Hematopoietic multipotent progenitor cell (in vitro differentiated cells): ENCODE measurements at places on chromosomes 5 and 9. TPM values are rescaled to one million over a fixed set of nuclear protein-coding genes. Genes with fewer than 3 reads are reported as not detected.

DNA sequence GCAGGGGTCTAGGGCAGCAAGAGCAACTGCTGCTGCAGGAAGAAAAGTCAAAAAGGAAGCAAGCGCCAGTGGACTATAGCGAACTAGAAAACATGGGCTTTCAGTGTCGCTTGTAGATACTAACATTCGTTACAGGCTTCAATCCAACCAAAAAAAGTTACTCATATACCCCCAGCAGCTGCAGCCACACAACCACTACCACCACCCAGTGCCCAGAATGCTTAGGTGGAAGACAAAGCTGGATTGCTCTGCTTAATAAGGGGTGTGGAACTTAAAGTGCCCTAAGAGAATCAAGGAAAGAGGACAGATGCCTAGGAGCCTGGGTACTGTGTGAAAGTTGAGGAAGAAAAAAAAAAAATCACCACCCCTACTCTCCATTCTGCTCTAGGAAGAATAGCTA lies 203.6 kb downstream of the ELAVL2 start:
- DNase-seq: no peak

DNA sequence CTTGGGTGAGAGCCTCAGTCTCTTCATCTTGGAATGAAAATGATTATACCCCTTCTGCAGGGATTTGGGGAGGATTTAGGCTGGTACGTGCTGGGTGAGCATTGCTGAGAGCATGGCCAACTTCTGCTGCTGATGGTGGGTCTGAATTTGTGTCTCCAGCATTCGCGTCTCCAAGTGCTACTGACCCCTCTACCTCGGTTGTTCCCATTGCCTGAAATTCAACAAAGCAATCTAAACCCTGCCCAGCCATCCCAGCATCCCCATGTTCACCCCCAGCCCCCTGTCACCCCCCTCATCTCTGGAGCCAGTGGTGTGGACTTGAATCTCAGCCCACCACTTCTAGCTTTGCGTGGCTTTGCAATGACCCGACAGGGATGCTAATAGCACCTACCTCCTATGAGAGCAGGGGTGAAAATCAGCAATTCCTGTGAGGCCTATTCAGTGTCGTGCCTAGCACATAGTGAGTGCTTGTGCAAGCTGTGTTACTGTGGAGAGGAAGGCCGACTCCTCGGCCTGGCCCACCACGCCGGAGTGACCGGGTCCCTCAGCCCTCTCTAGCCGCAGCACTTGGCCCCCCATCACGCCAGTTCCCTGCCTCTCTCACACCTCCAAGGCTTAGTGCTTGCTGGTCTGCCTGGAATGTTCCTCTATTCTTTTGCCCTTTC lies 43.4 kb upstream of the SH3PXD2B start:
- no peak for DNase-seq

- DNase-seq: no peak
Observed at GRCh38 chr9:137739371-137740309, 120.8 kb downstream of the EHMT1 start.

GRCh38 chr5:125394661-125395280 lies 648.3 kb upstream of the ZNF608 start:
- no peak for DNase-seq

RGS7BP gene
- not detected for total RNA-seq

ANKS6 gene
- total RNA-seq: 12.1 TPM

DNA sequence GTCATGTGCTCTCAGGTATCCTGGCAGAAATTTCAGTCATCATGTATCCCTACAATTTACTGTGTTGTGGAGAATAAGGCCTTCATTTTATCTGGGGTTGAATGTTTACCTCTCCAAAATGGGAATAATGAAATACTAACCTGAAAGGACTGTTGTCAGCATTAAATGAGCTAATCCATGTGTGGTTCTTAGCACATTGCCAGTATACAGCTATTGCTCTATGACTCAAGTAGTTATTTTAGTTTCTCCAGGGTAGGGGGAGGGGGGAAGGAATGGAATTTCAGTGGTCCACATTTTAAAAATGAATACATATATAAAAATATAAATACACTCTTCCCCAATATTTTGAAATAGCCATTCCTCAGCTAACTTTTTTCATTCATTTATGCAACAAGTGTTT lies 3.5 kb downstream of the PAM start:
- DNase-seq: no peak

PCDHB14 gene
- under 0.01 TPM for total RNA-seq

CAPSL gene
- not detected for total RNA-seq

GRCh38 chr9:9108641-9109040 lies 1309.1 kb upstream of the DMAC1 start:
- DNase-seq: no peak

GRCh38 chr9:110261632-110262031 lies 5.3 kb upstream of the TXN start:
- DNase-seq: no peak

- no peak for DNase-seq
Observed at GRCh38 chr5:93675460-93676450, 65.6 kb downstream of the POU5F2 start.

GRCh38 chr9:122225312-122226141 lies 3.2 kb downstream of the LHX6 start:
- no peak for DNase-seq

UBTD2 gene
- total RNA-seq: 8.1 TPM

DNA sequence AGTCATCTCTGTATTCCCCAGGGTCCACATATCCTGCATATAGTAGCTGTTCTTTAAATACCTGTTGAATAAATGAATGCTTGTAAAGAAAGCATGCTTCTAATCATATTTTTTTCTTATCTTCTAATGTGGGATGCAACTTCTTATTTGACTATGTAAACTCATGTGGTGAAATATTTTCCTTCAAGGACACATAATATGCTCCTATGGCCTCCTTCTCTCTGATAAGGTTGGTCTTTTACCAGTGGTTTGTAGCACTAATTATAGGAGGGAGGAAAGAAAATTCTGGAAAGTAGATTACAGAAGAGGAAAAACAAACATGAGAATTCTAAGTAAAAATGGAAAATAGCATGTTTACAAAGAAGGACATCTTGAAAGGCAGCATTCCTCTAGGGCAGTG lies 28.6 kb upstream of the C5orf63 start:
- DNase-seq: no peak

DNA sequence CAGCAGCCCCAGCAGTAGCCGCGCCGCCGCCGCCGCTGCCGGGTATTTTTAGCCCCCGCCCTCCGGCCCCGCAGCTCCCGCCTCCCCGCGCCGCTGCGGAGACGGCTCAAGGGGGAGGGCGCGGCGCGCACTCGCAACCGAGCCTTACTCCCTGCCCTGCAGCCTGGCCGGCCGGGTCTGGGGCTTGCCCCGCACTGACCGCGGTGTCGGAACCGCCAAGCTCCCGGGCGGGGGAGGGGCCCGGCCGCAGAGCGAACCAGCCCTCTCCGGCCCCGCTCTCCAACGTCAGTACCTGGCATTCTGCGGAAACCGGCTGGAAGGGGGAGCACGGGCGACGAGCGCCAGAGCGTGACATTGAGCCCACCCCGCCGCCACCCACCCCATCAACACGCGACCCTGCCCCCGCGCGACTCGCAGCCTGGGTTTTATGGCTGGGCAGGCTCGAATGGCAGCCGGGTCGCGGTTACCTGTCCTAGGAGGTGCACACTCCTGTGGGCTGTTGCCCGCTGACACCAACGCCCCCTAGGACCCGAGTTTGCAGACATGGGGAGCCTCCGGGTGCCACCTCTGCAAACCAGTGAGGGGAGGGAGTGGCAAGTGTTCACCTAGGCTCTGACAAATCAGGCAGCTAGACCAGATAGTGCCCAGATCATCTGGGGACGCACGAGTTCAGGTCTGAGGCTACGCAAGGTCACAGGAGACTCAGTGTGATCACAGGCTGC lies at the start of gene ACSL6:
TSS of gene ACSL6 (minus strand) at position 37 of the 722 bp plus-strand sequence. CDS start 105 bp downstream, outside the sequence.
- DNase-seq: no peak

GRCh38 chr5:168446983-168447619 lies 39.2 kb upstream of the RARS1 start:
- DNase-seq: no peak

- DNase-seq: no peak
Observed at GRCh38 chr5:140713562-140714094, 13.4 kb downstream of the ZMAT2 start.

- DNase-seq: no peak
Observed at GRCh38 chr5:107826311-107827000, 155.7 kb upstream of the EFNA5 start.

SLC25A2 gene
- 0.54 TPM for total RNA-seq

DCTN4 gene
- 33.4 TPM for total RNA-seq

FRMD3 gene
- 0.27 TPM for total RNA-seq

DNA sequence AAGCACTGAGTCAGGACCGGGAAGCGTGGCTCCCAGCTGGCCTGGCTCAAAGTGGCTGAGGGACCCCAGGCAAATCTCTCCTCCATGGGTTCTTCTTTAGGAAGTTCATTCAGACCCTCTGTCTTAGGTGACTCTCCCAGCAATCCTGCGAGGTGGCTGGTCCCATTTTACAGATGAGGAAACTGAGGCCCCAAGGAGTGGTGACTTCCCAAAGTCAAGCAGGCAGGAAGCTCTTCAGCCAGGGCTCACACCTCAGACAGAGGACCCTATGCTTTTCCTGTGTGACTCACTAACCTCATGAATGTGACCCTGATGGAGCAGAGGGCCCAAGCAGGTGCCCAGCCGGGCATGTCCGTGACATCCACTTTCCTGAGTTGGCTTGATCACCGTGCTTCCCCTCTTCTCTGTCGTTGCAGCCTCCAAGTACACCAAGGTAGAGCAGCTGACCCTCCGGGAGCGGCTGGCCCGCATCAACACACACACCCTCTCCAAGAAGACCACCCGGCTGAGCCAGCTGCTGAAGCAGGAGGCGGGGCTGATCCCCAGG lies 36.5 kb downstream of the ARHGEF37 start:
- no peak for DNase-seq

CDC20B gene
- not detected for total RNA-seq

GRCh38 chr5:88964831-88965230 lies 81.8 kb upstream of the MEF2C start:
- DNase-seq: no peak

- no peak for DNase-seq
Observed at GRCh38 chr9:88937248-88937647, 54.0 kb upstream of the S1PR3 start.

RPP25L gene
- total RNA-seq: 61.7 TPM
